ENCODE measurements at places on chromosomes 16 and 17. TPM values are rescaled to one million over a fixed set of nuclear protein-coding genes. Genes with fewer than 3 reads are reported as not detected.

The DLX3 gene
- total RNA-seq = 0.09 TPM

The ZNF469 gene
- 7.7 TPM for total RNA-seq

The RFNG gene
- 23.3 TPM for total RNA-seq

The MED13 gene
- 20.2 TPM for total RNA-seq

The PHF23 gene
- total RNA-seq = 98.4 TPM

The TP53TG3B gene
- total RNA-seq = 0.23 TPM

The CHST4 gene
- not detected for total RNA-seq

The MEIOB gene
- 1.4 TPM for total RNA-seq

The NPTX1 gene
- total RNA-seq = 210 TPM

The KRT20 gene
- total RNA-seq = 0.41 TPM

The SCARF1 gene
- total RNA-seq = 0.18 TPM

The TP53TG3 gene
- total RNA-seq = 0.96 TPM

The RNF135 gene
- total RNA-seq = 22.8 TPM

The SSTR5 gene
- 0.38 TPM for total RNA-seq

The ATP6V0A1 gene
- total RNA-seq = 36.3 TPM

The CA5A gene
- not detected for total RNA-seq

The ITGAX gene
- 1.1 TPM for total RNA-seq

The CDK5R1 gene
- 5.7 TPM for total RNA-seq

The PKMYT1 gene
- 88.9 TPM for total RNA-seq
